H1 (cell line): ENCODE measurements at places on chromosomes 2 and 18. TPM values are rescaled to one million over a fixed set of nuclear protein-coding genes. Genes with fewer than 3 reads are reported as not detected.
A peak's percentile ranks its signal among the peaks of the same experiment; 100 is the strongest.

Gene ARPC2
- 195 and 198 TPM in 2 replicates for total RNA-seq

Gene ATP6V1C2
- 0.63 and 0.74 TPM in 2 replicates for total RNA-seq

Gene COLEC12
- 2.2 and 2.3 TPM in 2 replicates for total RNA-seq

DNA sequence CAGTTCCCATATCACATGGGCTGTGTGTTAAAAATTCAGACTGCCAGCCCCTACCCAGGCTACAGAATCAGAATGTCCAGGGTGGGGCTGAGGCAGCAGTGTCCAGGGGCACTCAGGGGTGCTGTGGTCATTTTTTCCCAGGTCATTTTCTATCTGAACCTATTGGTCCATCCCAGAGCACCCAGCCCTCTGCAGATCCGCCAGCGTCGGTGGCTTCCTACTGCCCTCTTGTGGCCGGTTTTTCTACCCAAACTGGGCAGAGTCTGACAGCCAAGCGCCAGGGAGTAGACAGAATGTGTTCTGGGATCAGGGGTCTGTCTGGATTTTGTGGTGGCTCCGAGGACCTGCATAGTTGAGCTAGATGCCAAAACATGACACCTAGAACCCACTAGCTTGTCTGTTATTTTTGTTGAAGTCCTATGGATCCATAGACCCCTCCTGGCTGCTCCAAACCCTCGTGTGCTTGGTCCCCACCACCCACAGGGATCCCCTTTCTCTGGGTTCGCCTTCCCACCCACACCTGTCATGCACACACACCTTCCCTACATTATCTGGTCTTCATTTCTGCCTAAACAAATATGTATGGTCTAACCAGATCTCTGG lies 34.1 kb upstream of the RMDN2 start:
- peak; percentile 23 for DNase-seq

DNA sequence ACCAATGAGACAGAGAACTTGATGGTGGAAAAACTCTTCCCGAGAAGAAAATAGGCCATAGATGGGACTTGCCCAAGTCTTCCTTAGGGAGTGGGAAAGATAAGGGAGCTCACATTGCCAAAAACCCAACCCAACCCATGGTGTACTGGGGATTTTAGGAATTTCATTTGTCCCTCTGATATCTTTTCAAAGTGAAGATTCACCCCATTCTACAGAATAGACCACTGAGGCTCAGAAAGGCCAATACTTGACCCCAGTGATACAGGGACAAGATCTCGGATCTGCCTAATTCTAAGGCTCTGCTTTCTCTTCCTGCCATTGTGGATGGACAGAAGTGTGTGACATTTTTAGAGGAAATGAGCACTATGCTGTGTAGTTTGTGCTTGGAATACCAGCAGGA lies 159.0 kb downstream of the MYCN start:
- no peak for DNase-seq
